DMS153 (cell line): ENCODE measurements at places on chromosomes 13 and 19.

GRCh38 chr13:110644892-110645521 lies 29.7 kb downstream of the NAXD start:
- DNase-seq, result peak; percentile 60

GRCh38 chr19:29255912-29256311 lies 43.0 kb upstream of the UQCRFS1 start:
- DNase-seq, result no peak

- no peak for DNase-seq
Observed at GRCh38 chr13:90084684-90085290, 1262.7 kb upstream of the MIR17HG start.

DNA sequence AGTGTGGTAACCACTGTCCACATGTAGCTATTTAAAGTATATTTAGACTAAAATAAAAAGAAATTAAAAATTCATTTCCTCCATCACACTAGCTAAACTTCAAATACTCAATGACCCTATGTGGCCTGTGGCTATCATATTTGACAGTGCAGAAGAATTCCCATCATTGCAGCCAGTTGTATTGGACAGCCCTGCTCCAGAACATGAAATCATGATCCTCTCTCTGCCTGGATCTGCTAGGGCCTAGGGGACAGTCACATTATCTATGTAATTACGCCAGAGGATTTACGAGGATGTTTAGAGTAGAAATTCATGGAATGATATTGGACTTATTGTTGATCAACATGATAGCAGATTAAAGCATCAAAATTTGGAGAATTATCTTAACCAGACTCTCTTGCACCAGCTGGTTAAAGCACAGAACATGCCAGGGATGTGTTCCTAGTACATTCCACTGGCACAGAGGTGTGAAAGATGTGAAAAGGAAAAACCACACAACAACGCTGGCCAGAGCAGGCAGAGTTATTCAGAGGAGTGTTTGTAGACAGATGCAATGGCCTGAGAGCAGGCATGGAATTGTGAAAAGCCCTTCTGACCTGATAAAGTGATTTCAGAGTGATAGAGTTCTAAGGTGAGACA lies 108.9 kb upstream of the STARD13 start:
- DNase-seq, result no peak

DNA sequence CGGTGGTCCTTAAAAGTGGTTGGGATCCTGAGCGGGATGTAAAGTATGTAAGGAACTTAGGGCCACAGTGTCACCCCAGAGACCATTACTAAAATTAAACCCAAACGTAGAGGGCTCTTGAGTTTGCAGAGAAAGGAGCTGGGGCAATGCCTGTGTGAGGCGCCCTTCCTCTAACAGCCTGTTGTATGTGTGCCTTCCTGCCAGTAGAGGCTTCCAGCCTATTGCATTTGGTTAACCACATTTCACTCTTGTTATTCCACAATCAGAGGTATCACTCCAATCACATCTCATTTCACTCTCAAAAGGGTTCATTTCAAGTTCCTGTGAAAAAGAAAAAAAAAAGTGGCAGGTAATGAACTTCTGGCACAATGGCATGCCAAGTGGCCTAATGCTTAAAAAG lies 29.4 kb downstream of the DIAPH3 start:
- no peak for DNase-seq

DNA sequence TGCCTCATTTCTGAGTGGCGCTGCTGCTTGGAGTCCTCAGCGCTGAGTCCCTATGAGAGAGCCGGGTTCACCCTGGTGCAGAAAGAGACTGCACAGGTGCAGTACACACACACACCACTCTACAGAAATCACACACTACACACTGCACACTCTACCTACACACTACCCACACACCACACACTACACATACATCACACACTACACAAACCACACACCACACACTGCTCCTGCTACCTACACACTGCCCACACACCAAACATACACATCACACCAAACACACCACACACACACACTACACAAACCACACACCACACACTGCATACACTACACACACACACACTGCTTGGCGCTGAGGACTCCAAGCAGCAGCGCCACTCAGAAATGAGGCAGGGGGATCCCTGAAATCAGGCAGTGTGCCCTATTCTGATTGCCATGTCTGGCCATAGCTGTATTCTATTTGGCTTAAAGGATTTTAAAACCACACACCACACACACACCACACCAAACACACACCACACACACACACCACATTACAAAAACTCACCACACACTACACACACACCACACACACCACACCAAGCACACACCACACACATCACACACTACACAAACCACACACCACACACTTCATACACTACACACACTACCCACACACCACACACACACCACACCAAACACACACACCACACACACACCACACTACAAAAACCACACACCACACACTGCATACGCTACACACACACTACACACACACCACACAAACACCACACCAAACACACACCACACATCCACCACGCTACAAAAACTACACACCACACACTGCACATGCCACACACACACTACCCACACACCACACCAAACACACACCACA lies 4.9 kb downstream of the MAG start:
- no peak for DNase-seq

- DNase-seq, result no peak
Observed at GRCh38 chr13:27774651-27775050, 17.6 kb upstream of the GSX1 start.

- peak; percentile 76 for DNase-seq
Observed at GRCh38 chr19:41821003-41821735, 23.3 kb downstream of the LYPD4 start.

GRCh38 chr19:55082020-55082851 lies 6.6 kb downstream of the EPS8L1 start:
- DNase-seq, result no peak

GRCh38 chr13:37791699-37792098 lies 77.9 kb downstream of the TRPC4 start:
- no peak for DNase-seq

GRCh38 chr13:71171740-71172139 lies 695.3 kb downstream of the DACH1 start:
- DNase-seq, result no peak

DNA sequence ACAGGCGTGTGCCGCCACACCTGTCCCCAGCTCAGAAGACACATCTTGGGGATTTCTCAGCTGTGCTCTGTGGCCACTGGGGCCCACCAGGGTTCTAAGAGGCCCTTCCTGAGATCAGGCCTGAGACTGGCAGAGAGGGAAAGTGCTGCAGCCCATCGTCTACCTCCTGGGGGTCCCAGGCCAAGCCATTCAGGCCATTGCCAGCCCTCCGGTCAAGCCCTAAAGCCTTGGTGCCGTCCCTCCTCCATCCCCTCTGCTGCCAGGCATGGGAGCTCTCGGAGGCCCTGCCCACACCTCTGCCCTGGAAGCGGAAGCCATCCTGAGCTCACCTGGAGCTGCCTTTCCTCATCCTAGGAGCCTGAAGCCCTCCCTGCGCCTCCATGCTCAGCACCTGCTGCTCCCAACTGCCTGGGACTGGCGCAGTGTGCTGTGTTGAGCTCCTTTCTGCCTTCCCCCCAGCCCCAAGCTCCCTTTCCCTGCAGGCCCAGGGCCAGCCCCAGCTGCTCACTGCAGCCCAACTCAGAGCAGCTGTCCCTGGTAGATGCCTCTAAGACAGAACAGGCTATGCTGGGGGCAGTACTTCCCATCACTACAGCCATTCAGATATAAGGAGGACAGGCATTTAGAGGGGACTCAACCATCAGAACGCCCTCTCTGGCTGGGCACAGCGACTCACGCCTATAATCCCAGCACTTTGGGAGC lies 2.9 kb downstream of the SLC7A9 start:
- DNase-seq, result no peak

GRCh38 chr19:13763265-13763664 lies 1.1 kb upstream of the MRI1 start:
- no peak for DNase-seq

- DNase-seq, result no peak
Observed at GRCh38 chr13:32362574-32362973, 47.3 kb downstream of the BRCA2 start.

GRCh38 chr13:26882731-26883130 lies 122.1 kb upstream of the GPR12 start:
- DNase-seq, result no peak

DNA sequence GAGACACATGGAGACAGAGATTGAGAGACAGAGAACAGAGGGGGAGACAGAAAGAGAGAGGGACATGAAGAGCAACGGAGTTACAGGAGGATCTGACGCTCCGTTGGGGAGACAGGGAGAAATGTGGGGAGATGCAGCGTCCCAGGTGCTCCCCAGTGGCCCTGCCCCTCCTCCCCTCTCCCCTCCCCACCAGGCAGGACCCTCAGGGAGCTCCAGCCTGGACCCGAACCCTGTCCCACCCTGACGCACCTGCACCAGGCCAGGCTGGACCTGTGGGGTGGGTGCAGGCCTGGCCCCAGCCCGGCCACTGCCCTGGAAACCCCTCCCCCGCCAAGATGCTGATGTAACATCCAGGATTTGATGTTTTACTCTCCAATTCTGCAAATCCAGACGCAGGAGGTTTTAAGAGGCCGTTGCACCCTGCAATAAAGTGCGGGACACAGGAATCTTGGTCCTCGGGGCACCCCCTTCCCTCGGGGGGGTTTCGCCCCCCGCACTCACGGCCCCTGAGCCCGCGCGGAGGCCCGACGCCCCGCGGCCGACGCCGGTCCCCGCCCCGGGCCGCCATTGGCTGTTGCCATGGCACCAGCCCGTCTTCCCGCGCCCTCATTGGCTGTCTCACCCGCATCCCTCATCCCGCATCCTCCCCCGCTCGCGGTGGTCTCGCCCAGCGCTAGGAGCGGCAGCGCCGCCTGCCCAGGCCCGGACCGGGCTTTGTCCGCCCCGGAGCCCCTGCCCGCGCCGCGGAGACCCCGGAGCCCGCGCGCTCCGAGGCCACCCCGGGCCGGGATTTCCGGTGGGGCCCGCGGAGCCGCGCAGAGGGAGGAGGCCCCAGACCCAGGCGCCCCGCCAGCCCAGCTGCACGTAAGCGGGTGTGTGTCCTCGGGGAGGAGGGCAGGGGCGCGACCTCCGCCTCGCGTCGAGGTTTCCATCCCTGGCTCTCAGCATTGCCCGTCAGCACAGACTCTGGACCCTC lies at the start of gene APC2:
Gene APC2 (plus strand): TSS at position 655 of the 976 bp plus-strand sequence. CDS start 2,881 bp downstream, outside the sequence.
- no peak for DNase-seq

DNA sequence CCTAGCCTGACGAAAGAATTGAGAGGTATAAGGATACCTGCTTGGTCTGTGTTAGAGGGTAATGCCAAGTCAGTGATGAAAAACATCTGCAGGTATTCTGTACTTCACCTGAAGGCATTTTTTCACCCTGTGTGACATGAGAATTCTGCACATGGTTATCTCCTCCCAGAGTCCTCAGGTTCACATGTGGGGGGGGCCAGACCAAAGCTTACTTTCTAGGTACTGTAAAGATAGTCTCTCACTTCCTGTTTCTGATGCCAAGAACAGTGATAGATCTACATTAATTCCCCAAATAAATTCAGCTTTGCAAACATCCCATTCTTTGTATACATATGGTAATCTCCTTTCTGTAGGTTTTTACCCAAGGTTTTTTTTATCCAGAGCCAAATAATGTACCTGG lies 53.4 kb downstream of the GPC6 start:
- DNase-seq, result no peak

DNA sequence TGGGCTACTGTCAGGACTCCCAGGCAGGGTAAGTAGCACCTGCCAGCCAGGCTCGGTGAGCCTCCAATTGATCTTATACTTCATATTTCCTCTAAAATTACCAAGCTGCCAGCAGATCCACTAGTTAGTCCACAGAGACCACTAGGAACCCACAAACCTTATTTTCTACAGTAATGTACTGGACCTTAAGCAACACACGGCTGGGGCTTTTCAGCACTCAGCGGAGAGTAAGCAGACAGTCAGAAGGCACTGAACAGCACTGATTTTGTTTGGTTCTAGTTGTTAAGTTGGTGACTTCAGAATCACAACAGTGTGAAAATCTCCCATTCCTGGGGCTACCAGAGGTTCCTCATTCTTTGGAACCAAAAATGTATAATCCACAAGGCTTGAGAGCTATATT lies 56.1 kb downstream of the MRPL57 start:
- no peak for DNase-seq

GRCh38 chr13:98447881-98448641 lies 128.8 kb downstream of the STK24 start:
- DNase-seq, result no peak

- DNase-seq, result no peak
Observed at GRCh38 chr13:59673286-59673685, 490.4 kb downstream of the DIAPH3 start.

- DNase-seq, result no peak
Observed at GRCh38 chr13:92694047-92694446, 532.6 kb upstream of the GPC6 start.

DNA sequence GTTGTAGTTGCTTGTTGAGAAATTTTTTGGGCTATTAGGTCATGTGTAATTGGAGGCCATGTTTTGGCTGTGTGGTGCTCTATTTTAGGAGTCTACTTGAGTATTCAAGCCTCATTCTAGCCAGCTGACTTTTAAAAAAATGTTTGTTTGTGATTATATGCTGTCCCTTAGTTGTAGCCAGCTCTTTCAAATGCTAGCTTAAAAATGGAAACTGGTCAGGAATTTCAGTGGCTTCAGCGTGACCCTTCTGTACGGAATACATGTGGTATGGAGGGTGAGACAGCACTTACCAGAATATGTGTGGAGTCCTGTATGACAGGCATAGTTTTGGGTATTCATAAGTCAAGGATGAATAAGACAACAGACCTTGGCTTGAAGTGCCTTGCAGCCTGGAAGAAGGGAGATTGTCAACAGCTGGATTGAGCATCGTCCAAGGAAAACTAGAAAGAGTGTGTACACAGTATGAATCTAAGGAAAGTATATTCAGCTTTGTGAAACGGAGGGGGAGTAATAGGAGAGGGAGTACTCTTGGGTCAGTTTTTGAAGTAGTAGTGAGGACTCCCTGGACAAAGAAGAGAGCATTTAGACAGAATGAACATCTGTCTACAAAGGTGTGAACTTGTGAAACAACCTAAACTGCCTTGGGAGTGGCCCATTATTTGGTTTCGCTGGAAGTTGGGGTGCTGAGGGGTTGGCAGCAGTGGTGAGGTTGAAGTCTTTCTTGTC lies 20.0 kb upstream of the WTIP start:
- no peak for DNase-seq

DNA sequence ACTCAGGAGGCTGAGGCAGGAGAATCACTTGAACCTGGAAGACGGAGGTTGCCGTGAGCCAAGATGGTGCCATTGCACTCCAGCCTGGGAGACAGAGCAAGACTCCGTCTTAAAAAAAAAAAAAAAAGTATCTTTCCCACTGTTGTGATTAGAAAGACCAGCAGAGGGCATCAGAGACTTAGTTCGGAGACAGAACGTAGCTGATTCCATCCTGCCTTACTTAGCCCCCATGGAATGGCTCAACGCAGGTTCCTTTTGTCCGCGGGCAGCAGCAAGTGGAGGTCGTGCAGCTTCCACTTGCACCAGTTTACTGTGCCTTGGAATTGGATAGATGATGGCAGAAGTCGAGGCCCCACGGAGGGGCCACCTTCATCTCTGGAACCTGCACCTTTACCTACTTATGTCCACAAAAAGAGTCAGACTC lies 8.1 kb downstream of the TIMM29 start:
- DNase-seq, result peak; percentile 81

- peak; percentile 30 for DNase-seq
Observed at GRCh38 chr19:5091018-5091683, 122.2 kb downstream of the KDM4B start.

- DNase-seq, result no peak
Observed at GRCh38 chr13:100542826-100543156, 45.8 kb downstream of the GGACT start.

GRCh38 chr19:33064792-33065550 lies at the start of gene RHPN2:
Gene RHPN2 (minus strand): TSS chr19:33064888. CDS start chr19:33064852, 36 bp downstream.
- DNase-seq, result no peak

GRCh38 chr13:94182185-94182761 lies 297.2 kb downstream of the DCT start:
- no peak for DNase-seq

- DNase-seq, result no peak
Observed at GRCh38 chr13:110882972-110883371, 31.9 kb downstream of the ANKRD10 start.
